ENCODE measurements at places on chromosomes 16 and 17. TPM values are rescaled to one million over a fixed set of nuclear protein-coding genes. Genes with fewer than 3 reads are reported as not detected.

- no peak for DNase-seq
These were observed 1.1 kb downstream of the CAMTA2 start for GRCh38 chr17:4986403-4986802.

DNA sequence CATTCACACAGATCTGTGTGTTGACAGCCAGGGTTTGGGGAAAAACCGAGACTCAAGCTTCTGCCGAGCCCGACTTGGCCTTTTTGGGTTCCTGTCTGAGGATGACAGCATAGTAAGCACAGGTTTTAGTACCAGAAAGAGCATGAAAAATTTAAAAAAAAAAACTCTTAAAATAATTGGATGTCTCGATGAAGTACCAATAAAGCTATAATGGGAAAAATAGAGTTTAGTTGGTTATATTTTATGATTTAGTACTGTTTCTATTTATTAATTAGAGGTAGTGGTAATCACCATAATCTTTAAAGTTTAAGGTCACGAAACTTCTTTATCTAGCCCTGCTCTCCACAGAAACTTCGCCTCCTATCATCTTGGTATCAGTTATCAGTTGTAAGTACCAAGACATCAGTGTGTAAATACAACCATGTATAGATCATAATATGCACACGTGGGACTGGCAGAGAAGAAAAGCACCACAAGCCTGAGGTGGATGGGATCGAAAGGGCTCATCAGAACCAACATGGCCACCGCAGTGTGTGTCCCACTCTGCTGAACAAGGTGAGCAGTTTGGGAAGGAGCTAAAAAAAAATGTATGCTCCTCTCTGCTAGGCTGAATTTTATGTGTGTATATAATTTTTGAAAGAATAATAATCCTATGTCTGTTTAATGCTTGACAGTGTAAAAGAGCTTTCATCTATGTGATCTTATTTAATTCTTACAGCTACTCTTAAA is 14.4 kb upstream of the EEF2K start:
- no peak for DNase-seq

DNA sequence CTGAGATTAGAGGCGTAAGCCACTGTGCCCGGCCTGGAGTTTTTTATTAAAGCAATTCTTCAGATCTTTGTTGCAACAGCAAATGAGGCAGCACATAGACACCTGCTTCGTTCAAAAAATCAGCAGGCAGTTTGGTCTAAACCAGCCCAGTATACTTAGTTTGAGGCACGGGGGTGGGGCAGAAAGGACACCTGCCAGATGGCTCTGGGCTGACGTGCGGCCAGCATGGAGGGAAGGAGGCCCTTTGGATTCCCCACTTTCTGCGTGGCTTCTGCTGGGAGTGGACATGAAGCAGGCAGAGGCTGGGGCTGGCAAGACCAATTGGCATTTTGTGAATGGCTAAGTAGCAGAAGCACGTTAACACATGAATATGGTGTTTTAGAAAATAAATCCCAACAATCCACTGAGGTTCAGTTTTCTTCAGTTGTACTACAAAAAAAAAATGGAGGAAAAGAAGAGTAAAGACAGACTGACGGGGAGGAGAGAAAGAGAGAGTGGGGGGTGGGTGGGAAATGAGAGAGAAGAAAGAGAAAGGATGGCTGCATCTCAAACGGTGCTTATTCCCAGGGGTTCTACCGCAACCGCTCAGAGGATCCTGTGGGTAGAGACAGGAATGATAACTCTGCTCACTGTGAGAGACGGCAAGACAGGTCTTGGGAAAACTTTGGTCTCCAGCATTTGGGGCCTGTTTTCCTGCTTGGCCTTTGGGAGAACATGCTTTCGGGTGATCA is 16.3 kb downstream of the C16orf46 start:
- DNase-seq, result no peak

DNA sequence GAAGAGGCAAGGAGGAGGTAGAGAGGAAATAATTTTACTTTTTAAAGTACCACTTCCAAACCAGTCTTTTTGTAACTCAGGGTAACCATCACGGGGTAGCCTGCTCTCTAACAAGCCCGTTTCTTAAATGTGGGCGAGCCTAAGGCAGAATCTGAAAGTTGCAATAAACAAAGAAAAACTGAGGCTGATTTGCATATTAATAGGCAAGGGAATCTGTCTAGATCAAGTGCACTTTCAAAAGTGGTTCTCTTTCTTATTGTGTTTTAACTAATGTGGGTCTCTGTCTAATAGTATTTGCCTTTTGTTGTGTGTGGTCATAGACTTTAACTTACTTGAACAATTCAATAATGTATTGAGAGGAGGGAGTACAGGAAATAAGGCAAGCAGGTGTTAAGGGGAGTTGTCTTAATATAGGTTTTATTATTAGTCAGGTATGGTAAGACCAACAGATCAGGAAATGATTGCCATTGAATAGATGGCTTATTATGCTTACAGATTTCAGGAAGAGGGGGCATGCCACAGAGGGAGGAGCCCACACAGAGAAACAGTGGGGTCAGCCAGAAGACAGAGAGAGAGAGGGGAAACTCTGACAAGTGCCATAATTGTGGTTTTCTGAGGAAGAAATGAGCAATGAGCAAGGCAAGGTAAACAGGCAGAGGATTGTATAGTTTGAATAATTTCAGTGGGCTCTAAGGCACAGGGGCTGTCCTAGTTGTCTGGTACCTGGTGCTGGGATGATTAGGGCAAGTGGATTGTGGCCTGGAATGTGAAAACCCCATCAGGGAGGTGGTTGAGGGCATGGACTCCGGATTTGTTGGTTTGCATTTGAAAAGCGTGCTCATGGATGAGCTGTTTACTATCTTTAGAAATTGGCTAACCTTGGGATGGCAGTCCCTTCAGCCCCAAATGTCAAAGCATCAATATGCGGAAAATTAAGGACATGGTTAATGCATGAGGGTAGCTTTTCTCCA is 237.2 kb downstream of the TOX3 start:
- no peak for DNase-seq

Gene KRTAP4-16
- not detected for total RNA-seq

Gene CCL5
- not detected for total RNA-seq
